ENCODE measurements at places on chromosomes 13 and 19.

- no peak for DNase-seq
Observed at GRCh38 chr13:43102304-43102703, 78.9 kb downstream of the DNAJC15 start.

DNA sequence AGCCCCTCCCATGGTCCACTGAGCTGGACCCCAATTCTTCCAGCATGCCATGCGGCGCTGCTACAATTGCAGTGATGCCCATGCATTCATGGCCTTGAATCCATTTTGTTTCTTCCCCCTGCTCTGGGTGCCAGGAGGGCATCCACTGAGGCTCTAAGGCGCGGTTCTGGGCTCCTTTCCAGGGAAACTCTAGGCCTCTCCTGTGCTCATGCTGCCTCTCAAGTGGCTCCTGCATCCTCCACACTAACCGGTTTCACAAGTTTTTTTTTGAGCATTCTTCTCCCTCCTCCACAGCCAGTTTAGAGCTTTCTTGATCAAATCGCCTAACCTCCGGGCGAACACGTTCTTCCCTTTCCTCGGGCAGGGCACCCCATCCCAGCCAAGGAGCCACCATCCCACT, 69.1 kb upstream of the FLT1 start:
- DNase-seq: no peak

GRCh38 chr19:3462991-3463713, 17.2 kb downstream of the SMIM24 start:
- DNase-seq: no peak

DNA sequence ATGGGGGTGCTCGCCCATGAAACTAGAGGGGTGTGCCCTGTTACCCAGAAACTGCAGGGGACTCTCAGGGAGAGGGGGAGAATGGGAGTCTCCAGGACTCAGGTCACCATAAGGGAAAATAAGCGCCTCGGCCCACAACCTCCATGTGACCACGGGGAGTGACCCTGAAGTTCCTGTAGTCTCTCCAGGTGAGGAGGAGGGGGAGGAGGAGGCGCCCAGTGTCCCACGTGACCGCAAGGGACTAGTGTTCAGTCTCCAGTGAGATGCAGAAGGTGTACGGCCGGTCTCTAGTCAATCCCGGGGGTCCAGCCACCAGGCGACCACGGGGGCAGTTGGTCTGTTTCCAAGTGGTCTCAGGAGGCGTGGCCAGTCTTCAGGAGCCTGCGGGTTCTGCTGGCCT, 16.0 kb downstream of the TM6SF2 start:
- no peak for DNase-seq

DNA sequence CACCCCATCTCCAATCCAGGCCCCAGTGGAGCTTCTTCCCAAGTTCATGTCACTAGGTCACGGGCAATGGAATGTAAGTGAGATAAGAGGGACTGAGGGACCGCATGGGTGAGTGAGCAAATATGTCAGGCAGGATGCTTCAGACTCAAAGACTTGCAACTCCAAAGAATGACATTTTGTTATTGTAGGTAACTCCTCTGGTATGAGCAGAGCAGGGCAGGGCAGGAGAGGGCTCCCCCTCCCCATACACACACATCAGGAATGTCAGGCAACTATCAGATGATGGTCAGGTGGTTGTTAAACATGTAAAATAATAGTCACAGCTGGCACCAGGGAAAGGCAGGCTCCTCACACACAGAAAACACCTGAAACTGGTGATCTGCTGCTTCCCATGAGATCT, 10.6 kb downstream of the ERVV-2 start:
- DNase-seq: no peak

- DNase-seq: no peak
Observed at GRCh38 chr13:29494520-29494919, 101.0 kb downstream of the SLC7A1 start.

DNA sequence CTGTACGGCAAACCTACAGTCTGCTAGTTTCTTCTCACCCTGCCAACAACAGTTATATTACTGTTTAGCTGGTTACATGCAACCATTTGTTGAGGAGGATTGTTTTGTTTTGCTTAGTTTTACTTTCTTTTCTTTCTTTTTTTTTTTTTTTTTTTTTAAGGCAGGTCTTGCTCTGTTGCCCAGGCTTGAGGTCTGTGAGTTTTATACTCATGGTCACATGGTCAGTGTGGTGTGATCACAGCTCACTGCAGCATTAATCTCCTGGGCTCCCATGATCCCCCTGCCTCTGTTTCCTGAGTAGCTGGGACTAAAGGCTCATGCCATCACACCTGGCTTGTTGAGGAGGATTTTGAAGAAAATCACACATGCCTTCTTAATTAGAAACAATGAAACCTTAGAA, 505.6 kb downstream of the GPC5 start:
- no peak for DNase-seq

GRCh38 chr19:48480558-48481500, 11.7 kb downstream of the CYTH2 start:
- DNase-seq: peak; percentile 43

DNA sequence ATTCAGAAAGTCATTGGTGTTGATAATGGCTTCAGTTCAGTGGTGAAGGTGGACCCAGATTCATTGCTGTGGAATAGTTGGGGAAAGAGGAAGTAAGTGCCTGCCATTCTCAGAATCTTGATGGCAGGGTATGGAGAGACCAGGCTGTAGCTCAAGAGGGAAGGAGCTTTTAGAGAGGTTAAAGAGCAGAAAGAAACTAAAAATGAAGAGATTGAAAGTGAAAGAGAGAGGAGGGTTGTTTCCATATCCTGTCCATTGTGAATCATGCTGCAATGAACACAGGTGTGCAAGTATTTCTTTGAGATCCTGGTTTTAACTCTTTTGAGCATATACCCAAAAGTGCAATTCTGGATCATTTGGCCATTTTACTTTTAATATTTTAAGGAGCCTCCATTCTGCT, 12.5 kb downstream of the GJB6 start:
- DNase-seq: no peak

- no peak for DNase-seq
Observed at GRCh38 chr13:50809133-50810090, 34.1 kb downstream of the DLEU7 start.

- DNase-seq: peak; percentile 10
Observed at GRCh38 chr13:111911121-111911720, 155.7 kb upstream of the SOX1 start.

DNA sequence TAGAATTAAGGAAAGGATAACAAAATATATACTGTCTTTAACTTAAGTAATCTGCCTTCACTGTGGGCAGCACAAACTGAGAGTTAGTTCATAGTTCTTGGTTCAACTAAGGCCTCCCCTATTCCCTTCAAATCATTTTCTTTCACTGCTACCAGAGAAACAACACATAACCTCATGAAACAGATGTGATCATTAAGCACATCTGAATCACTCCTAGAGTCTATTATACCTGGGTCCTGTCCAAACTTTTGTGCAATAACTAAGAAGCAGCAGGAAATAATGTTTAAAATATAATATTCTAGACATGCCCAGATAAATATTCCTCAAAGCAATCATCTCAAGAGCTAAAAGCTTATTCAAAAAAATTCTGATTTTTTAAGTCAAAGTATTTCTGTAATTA, 62.9 kb downstream of the ZC3H13 start:
- DNase-seq: no peak

DNA sequence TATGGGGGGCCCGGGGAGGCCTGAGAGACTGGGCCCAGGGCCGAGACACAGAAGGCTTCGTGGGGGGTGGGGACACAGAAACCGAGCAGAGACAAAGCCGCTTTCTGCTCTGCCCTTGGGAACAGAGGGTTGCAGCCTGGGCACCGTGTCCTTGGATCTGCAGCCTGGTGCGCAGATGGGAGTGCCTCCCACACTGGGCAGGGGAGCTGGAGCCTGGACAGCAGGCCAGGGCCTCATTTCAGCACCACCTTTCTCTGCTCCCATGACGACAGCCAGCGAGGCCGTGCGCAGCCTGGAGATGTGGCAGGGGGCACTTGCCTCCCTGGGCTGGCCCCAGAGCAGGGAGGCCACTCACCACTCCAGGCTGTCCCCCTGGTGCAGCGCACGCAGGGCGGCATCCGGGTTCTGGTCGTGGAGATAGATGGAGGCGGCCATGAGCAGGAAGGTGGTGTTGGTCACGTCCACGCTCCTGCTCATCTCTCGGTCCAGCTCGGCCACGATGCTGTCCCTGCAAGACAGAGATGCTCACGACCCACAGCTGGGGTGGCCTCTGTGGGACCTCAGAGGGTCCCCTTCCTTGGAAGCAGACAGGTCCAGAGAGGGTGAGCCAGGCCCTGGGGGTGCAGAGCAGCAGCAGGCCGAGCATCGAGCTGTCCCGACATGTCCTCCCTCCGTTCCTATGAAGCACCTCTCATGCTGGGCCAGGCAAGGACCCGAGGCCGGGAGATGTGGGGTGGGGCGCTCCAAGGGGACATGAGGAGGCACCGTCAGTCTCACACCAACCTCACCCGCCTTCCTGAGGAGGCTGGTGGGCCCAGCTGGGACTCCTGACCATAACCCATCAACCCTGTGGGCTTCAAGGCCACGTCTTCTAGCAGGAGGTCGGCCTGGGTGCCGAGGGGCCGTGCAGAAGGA, 10.9 kb upstream of the CERS1 start:
- no peak for DNase-seq

DNA sequence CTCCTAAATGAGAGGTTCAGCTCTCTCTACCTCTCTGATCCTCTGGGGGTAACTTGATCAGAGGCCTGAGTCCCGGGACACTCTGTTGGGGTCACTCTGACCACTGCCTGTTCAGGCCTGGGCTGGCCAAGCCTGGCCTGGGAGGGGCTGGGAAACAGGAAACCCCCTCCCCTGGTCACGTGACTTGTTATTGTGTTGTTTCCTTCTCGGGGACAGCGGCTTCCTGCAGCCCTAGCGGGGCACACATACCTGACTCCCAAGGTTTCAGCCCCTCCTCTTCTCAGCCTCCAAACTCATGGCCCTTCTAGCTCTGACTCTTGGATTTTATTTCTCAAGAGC, at the start of gene USHBP1:
Gene USHBP1, minus strand, starts transcription at position 105 of the 339 bp plus-strand sequence. CDS start 446 bp downstream, outside the sequence.
- DNase-seq: no peak

DNA sequence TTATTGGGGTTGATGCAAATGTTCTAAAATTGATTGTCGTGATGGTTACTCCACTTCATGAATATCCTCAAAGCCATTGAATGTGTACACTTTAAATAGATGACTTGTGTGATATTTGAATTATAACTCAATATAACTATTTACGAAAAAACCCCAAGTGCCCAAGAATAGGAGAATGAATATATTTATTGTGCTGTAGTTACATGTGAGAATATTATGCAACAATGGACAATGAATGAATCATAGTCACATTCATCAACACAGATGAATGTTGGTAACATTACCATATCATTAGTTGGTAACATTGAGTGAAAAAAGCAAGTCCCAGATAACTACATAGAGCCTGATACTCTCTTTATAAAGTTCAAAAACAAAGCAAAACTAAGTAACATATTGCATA, 127.8 kb upstream of the UBL3 start:
- no peak for DNase-seq

DNA sequence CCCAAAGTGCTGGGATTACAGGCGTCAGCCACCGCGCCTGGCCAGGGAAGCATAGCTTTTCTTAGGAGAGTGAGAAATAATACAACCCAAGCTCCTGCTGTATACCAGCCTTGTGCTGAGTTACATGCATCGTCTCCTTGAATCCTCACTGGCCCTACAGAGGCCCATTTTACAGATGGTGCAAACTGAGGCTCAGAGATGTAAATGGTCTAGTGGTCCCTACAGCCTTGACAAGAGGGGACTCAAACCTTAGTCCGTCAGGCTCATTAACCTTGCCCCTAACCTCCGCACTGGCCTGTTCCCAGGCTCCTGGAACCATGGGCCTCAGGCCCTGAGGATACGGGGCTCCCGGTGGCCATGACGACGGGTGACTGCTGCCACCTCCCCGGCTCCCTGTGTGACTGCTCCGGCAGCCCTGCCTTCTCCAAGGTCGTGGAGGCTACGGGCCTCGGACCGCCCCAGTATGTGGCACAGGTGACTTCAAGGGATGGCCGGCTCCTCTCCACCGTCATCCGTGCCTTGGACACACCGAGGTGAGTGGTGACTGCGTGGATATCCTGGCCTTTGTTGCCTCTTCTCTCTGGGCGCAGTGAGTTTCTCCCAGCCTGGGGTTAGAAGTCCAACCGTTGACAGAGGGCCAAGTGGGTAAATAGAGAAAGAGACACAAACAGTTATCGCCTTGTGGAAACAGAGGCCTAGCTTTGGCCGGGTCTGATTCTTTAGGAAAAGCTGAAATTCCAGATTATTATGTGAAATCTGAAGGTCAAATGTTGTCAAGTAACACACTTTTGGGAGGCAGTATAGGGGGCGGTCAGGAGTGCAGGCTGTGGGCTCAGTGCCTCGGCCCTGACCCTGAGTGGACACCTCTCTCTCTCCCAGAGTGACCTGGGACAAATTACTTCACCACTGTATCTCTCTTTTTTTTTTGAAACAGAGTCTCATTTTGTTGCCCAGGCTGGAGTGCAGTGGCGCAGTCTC, 8.7 kb downstream of the MARCHF2 start:
- DNase-seq: peak; percentile 57

DNA sequence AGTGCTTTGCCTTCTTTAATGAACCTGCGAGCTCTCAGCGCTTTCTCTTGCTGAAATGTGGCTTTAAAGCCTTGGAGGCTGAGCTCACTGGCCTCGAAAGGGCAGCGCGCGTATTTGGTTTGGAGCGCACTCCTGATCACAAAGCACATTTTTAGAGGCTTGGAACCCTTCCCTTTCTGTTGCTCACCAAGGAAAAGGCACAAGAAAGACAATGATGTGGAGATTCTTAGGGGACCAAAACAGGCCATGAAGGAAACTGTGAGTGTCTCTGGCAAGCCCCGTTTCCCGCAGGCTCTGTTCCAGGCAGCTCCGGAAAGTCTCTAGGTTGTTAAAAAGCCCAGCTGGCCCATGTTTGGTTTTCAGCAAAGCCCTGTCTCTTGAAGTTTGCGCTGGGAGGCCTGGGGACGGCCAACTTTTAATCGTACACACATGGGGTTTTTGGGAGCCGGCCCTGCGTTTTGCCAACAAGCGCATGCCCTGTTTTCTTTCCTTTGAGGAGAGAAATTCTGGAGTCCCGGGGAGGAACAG, 9.4 kb upstream of the SPC24 start:
- DNase-seq: no peak

DNA sequence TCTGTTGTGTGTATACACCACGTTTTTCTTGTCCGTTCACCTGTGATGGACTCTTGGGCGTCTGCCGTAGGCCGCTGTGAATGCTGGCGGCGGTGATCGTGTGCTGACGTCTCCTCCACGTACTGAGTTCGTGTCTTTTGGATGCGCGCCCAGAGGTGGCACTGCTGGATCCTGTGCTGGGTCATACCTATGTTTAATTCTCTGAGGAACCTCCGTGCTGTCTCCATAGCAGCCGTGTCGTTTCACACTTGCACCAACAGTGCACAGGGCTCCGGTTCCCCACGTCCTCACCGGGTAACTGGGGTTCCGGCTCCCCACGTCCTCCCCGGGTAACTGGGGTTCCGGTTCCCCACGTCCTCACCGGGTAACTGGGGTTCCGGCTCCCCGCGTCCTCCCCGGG, 56.2 kb downstream of the ATP11A start:
- DNase-seq: no peak

Measured in liver (tissue), 10 donors.